ENCODE measurements at places on chromosomes 3 and 15. TPM values are rescaled to one million over a fixed set of nuclear protein-coding genes. Genes with fewer than 3 reads are reported as not detected.

XCR1 gene
- not detected for total RNA-seq

ZPLD1 gene
- total RNA-seq = not detected

P3H2 gene
- total RNA-seq = 0.40 TPM

USP4 gene
- 26.7 TPM for total RNA-seq

TMEM42 gene
- total RNA-seq = 1.6 TPM

C3orf49 gene
- total RNA-seq = not detected

SECISBP2L gene
- 11.5 TPM for total RNA-seq

MAGEL2 gene
- total RNA-seq = not detected

FGF7 gene
- total RNA-seq = not detected

AHSG gene
- total RNA-seq = 1.2 TPM

CFAP20DC gene
- total RNA-seq = 3.5 TPM
